ENCODE measurements at places on chromosomes 4 and X. TPM values are rescaled to one million over a fixed set of nuclear protein-coding genes. Genes with fewer than 3 reads are reported as not detected.

TKTL1 gene
- total RNA-seq = not detected

GRCh38 chrX:16883487-16883804 lies 13.3 kb upstream of the RBBP7 start:
- DNase-seq = no peak

HTR2C gene
- total RNA-seq = not detected

GAGE13 gene
- not detected for total RNA-seq

PAGE1 gene
- total RNA-seq = not detected

RPS6KA3 gene
- 17.5 TPM for total RNA-seq

LEF1 gene
- total RNA-seq = 1.2 TPM

DNA sequence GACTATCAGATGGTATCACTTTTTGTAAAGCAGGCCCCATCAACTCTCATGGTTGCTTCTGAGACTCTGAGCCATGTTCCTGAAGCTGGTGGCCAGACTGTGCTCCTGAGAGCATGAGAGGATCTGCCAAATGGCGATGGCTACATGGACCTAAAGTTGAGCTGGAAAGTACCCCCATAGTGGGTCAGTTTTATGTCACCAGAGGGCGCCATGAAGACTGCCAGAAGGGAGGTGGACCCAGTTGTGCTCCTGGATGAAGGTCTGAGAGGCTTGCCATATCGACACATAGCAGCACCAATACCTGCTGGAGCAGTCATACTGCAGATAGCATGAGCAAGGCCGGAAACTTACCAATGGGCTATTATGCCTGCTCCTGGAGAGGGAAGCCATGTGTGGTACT lies 105.7 kb downstream of the SLITRK2 start:
- no peak for DNase-seq

TMEM35A gene
- total RNA-seq = 1.0 TPM

GRCh38 chr4:115514675-115515074 lies 401.3 kb upstream of the NDST4 start:
- DNase-seq = no peak

SHISA3 gene
- 3.6 TPM for total RNA-seq

GRCh38 chrX:45110494-45110893 lies 90.2 kb downstream of the DIPK2B start:
- DNase-seq = no peak
